COLO829 (cell line): ENCODE measurements at places on chromosomes 5 and 9.

DNA sequence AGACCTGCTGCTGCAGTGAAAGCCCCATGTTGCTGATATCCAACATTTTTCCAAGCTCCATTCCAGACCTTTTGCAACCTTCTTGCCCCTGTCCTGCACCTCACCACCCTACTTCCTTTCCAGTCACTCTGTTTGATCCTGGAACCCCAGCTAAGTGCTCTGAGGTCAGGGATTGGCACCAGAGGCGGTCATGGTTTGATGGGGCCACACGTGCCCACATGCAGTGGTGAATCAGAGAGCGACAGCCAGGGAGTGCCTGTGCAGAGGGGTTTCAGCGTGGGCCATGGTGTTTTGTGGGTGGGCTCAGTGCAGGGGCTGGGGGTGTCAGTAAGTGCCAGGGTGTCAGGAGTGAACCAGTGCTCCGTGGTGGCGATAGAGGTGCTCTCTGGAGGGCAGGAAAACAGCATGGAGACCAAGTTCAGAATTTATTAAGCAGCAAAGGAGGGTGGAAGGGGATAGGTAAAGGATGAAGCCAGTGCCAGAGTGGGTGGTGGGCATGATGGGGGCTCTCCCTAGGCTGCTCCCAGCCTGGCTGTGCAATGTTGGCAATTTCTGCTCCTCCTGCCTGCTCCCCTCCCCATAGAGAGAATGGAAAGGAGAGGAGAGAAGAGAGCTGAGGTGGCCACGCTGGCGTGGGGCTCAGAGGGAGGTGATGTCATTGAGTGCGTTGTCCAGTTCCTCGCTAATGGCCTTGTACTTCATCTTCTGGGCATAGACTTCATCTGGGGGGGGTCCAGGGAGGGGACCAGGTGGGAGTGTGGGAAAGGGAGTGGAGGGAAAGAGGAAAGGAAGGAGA, 7.0 kb downstream of the TPM2 start:
- DNase-seq = no peak

- DNase-seq = no peak
These were observed 3.8 kb downstream of the NOL6 start for GRCh38 chr9:33469891-33470290.

GRCh38 chr5:125582352-125582751, 835.9 kb upstream of the ZNF608 start:
- no peak for DNase-seq

DNA sequence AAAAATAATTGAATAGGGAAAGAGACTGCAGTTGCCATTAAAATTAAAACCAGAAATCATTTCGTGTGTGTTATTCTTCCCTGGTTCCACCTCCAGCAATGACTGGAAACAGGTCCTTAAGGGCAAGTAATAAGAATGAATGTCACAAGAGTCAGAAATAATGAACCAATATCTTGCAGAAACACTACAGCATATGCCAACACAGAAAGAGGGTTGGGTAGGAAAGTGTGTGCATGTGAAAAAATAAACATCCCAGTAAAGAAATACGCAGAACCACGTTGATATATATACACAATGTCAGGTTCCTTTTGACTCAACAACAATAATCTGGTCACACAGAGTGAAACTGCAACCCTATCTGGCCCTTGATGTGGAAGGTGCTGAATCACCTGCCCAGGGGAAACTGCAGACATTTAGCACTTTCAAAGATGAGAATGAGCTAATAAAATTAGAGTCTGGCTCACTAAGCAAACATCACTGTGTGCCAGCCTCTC, 15.0 kb downstream of the HMHB1 start:
- DNase-seq = no peak

- no peak for DNase-seq
These were observed 26.4 kb downstream of the C9orf43 start for GRCh38 chr9:113436728-113437515.

- no peak for DNase-seq
These were observed 3.1 kb upstream of the DOCK8 start for GRCh38 chr9:211557-211956.

GRCh38 chr5:78760366-78760765, 111.8 kb upstream of the LHFPL2 start:
- no peak for DNase-seq

DNA sequence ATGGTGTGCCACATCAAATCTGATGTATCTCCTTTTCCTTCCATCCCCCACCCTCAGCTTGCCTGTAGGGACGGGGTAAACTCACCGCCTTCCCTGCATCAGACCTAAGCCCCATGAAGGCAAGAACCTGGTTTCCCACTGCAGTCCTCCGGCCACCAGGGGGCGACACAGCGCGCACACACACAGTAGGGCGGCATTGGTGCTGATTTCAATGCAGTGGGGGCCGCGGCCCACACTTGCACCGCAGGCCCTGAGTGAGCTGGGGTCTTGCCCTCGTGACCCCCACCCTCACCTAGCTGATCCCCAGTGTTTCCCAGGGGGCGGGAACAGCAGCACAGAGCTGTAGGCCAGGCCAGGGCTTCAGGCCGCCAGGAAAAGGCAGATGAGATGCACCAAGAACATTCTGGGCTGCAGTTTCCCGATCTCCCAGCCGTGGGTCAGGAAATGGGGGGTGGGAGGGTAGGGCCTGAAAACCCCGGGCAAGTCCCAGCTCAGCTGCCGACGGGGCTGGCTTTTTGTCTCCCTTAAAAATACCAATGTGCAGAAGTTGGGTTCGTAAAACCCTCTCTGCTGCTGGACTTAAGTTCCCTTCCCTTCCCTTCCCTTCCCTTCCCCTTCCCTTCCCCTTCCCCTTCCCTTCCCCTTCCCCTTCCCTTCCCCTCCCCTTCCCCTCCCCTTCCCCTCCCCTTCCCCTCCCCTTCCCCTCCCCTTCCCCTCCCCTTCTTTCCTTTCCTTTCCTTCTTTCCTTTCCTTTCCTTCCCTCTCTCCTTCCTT, 19.5 kb downstream of the FAM163B start:
- DNase-seq = no peak

DNA sequence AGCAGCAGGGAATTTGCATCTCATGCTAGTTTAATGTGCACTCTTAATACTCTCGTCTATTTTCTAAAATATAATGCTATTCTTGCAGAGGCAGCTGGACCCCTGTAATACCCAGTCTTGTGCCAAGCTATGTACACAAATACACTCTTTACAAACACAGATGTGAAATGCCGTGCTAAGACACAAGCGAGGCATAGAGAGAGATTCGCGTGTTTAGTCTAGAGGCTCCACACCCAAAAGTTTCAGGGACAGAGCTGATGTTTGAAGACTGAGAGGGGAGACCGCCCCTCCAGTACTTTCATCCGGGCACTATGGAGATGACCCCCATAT, 1.2 kb downstream of the DPYSL3 start:
- no peak for DNase-seq

- DNase-seq = no peak
These were observed 23.7 kb upstream of the OR2S2 start for GRCh38 chr9:35981699-35982098.

DNA sequence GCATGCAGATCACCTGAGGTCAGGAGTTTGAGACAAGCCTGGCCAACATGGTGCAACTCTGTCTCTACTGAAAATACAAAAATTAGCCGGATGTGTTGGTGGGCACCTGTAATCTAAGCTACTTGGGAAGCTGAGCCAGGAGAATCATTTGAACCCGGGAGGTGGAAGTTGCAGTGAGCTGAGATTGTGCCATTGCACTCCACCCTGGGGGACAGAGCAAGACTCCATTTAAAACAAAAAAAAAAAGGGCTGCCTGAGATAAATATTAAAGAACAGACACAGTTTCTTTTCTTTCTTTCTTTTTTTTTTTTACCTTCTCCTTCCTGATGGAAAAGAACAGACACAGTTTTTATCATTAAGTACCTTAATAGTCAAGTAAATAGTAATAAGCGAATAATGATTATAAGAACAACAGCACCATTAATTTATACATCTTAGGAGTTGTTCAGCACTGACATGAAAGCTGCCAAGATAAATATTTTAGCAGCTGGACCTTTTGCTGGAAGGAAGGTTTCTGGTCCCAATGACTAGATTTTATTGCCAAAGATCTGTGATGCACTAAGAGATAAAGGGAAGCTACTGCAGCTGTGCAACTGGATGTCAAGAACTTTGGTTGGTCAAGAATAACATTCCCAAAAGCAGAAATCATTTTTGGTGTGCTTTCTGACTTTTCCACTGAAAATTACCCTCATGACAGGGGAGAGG, 7.0 kb downstream of the CENPP start:
- DNase-seq = no peak

DNA sequence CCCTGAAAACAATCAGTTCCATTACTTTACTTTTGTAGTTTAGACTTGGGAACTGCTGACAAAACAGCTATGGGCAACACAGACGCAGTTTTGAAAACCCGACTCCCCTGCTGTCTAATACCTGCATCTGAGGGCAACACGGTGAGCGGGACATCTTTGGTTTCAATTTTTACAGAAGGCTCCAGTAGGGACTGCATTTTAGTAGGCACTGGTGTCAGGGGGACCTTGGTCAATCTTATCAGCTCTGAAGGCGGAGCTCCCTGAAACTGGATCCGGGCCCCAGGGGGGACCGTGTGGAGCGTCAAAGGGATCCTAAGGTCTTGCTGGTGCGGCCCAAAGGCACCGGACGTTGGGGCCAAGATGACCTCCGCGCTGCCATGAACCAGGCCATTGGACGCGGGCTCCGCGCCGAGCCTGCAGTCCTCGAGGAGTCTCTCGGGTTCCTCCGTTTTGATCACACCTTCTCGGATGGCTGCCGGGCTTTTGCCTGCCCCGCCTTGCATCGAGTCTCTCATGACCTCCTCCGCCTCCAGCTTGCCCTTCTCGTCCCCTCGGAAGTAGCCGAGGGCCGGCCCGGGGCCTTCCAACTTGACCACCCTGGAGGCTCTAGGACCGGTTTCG, 1.1 kb downstream of the SOX30 start:
- no peak for DNase-seq

DNA sequence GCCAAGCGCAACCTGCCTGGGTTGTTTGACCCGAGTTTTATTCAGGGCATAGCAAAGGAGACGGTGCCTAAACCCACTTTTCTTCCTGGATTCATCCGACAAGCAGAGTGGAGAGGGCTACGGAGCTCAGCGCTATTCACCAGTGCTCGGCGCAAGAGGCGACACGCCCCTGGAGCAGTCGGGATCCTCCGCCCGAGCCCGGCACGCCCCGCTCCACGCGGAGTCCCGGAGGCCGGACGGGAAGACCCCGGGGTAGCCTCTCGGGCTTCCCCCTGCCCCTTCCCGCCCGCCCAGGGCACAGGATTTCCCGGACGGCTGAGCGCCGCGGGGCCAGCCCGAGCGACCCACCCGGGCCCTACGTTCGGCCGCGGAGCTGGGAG, 427 bp downstream of the SERINC5 start:
- no peak for DNase-seq

DNA sequence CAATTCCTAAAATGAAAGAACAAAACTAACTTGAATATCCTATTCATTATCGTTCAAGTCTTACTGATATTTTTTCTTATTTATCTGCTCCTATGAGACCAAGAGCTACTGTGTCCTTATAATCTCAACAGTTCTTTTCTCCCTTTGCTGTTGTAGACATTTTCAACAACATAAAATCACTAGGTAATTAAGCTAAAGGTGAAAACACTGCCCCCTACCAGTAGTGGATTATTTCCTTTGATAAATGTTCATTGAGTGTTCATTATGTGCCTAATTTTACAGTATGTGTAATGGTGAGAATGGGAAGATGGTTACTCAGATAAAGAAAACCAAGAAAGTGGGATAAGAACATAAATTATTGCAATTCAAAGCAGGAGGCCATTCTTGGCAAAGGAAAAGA, 41.4 kb upstream of the PAPPA start:
- peak; percentile 52 for DNase-seq

GRCh38 chr5:2833556-2833955, 82.1 kb upstream of the IRX2 start:
- no peak for DNase-seq

- DNase-seq = no peak
These were observed 62.3 kb downstream of the TENT4A start for GRCh38 chr5:6775571-6775970.

DNA sequence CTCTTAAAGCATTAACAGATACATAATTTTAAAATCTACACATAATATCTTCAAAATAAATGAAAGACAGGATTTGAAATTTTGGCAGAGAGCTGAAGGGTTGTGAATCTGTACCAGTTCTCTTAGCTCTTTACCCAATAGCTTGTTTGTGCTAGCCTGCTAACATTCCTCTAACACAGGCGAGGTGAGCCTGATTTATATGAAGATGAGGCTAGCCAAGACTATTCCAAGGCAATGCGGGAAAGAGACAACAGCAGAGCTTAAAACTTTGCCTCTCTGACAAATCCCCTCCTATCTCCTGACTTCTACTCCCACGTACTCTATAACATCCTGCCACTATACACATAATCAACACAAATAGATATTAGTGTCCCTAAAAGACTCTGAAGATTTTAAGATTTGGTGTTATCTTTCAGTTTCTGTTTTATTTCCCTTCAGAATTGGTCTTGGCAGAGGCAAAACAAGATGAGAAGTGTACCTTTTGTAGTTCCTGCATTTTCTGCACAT, 745.6 kb upstream of the ZNF608 start:
- DNase-seq = no peak

- no peak for DNase-seq
These were observed 5.6 kb upstream of the LCN2 start for GRCh38 chr9:128143525-128144238.

DNA sequence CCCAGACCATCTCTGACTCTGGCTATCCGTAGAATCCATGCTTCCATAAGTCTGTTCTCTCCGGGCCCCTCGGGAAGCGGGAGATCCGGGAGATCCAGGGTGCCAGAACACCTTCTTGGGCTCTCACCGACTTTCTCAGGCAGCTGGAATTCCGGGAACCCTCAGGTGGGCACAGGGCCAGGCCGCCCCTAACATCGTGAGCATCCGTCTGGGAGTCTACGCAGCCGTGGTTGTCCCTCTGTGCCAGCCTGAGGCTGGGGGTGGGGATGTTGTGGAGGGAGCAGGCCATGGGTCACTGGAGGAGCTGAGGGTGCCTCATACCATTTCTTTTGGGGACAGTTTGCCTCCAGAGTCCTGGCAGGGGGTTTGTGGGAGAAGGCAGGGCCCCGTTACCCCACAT, 92.3 kb upstream of the COL5A1 start:
- no peak for DNase-seq

DNA sequence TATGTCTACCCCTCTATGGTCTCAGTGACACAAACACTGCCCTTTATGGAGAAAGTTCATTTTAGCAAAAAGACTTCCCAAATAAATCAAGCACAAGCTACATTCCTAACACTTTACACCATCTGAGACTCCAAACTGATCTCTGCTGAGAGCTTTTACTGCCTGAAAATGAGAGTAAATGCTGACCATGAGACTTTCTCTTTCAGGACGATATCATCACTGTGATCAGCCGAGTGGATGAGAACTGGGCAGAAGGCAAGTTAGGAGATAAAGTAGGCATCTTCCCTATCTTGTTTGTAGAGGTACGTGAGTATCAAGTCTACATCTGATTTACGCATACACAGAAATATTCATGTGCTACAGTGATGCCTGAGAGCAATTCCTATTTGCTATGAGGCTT, 67.5 kb downstream of the SH3RF2 start:
- no peak for DNase-seq

GRCh38 chr5:132300577-132301343, 6.6 kb downstream of the SLC22A4 start:
- DNase-seq = no peak

DNA sequence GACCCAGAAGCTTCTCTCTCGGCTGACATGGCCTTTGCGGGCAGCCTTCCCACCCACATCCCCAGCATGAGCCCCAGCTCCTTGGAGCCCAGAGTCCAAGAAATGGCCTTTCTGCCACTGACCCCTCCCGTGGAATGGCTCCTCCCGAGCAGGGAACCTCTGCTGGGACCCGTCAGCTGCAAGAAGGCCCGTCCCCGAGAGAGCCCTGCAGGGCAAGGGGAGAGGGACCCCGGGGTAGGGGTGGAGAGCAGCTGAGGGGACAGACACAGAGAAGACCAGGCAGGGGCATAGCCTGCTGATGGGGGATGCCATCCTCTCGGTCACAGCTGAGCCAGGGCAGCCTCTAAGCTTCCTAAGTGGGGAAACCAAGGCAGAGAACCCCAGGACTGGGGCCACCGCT, 11.2 kb upstream of the NOTCH1 start:
- no peak for DNase-seq
